ENCODE measurements at places on chromosomes 5 and 9.

DNA sequence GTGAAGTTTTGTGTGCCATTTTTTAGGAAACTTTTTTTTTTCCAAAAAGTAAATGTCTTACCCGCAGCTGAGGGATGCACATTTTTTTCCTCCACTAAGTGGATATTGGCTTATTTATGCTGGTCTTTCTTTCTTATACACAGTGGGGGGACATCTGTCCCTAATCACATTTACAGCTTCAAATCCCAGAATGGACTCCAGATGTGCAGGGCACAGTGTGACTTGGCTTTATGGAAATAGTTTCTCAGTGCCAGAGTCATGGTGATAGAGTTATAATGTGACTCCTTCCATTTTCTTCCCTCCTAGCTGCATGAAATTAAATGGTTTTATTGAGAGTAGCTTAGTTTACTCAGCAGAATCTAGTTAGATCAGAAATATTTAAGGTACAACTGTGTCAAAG is 66.5 kb downstream of the SV2C start:
- no peak for DNase-seq

DNA sequence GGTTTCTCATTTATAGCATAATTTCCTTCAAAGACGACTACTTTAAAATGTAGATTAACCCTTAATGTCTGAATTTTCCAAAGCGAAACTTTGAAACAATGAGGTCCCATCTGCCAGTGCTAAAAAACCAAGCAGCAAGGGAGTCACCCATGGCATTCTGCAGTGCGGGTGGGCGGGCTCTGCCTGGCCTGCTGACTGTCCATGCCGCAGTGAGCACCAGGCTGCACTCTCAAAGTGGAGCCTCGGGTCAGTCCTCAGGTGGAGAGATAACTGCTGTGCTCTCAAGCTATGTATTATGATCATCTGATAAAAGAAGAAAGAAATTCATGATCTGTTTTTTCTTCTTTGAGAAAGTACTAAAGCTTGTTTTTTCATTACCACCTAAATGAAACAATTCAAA is 581.6 kb downstream of the CETN3 start:
- DNase-seq: no peak

- DNase-seq: no peak
Measured at GRCh38 chr5:6718161-6718681, 5.0 kb downstream of the TENT4A start.

GRCh38 chr5:141534492-141535213 is 45.8 kb downstream of the PCDHGC5 start:
- no peak for DNase-seq

DNA sequence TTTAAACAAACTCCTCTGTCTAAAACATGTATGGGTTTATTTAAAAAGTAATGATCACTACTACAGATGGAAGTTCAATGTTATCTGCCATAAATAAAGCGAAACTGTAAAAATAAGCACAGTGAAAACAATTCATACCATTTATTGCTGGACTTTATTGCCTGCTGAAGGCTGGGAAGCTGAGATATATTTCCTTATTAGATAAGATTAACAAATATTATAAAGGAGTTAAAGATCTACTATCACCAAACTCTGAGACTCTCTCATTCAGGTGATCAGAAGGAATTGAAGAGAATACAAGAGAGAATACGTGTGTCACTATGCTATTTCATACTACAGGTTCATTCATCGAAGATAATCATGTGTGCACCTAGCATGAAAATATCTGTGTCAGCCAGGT is 190.9 kb upstream of the ATP10B start:
- no peak for DNase-seq

DNA sequence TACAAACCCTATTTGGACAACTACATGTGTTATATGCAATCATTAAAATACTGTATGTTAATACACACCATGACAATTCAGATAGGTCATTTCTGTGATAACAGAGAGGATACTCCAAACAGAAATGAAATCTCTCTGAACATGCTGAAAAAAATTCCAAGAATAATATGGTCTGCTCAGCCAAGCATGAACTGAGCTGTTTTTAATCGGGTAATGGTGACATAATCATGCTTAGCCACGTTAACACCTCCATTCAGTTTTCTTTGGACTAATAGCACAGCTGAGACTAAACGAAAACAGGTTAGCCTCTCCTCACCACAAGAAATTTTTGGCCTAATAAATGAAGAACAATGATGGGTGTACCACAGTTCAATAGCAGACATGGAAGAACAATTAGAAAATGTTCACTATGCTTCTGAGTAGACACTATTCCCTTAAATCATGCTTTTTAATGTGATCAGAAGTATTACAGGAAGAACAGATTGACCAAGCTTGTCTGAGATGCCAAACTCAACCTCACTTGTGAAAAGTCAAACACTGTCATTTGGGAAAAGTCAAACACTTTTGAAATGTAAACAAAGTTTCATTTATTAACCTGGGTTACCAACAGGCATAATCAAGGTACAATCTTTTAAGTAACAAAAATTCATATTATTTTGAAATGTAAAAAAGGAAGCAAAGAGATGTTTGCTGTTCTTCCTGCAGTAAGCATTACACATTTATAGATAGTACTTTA is 19.4 kb downstream of the RAB14 start:
- no peak for DNase-seq

GRCh38 chr9:14533867-14534640 is 159.2 kb downstream of the ZDHHC21 start:
- DNase-seq: no peak

GRCh38 chr5:60719329-60719728 is 19.4 kb upstream of the DEPDC1B start:
- DNase-seq: no peak

- no peak for DNase-seq
Measured at GRCh38 chr5:3122216-3122615, 370.7 kb upstream of the IRX2 start.

- DNase-seq: no peak
Measured at GRCh38 chr5:27241564-27242257, 203.3 kb upstream of the CDH9 start.

- no peak for DNase-seq
Measured at GRCh38 chr5:131965826-131966415, 20.5 kb upstream of the MEIKIN start.

- DNase-seq: no peak
Measured at GRCh38 chr5:57276353-57276752, 102.5 kb downstream of the GPBP1 start.

DNA sequence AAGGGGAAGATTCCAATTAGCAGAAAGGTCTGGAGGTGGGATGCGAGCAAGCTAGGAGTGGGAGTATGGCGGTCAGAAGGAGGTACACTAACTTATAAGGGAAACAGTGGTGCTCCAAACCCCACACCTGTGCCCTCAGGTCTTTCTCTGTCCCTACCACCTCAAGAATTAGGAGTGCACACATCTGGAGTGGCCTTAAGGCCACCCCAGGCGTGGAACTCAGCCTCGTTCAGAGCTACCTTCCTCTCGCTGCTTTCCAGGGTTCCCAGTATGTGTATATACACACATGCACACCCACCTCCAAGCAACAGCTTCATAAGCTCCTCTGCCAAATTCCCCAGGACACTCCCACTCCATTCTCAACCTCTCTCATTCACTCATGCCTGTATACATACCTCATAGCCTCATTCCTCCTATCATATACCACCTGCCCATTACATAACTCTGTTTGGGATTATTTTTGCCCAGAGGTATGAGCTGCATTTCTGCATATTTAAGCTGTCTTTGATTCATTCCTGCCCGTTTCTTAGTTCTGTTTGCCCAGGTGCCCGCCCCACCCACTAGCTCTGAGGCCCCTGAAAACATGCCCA is 118.7 kb downstream of the PSD2 start:
- no peak for DNase-seq

DNA sequence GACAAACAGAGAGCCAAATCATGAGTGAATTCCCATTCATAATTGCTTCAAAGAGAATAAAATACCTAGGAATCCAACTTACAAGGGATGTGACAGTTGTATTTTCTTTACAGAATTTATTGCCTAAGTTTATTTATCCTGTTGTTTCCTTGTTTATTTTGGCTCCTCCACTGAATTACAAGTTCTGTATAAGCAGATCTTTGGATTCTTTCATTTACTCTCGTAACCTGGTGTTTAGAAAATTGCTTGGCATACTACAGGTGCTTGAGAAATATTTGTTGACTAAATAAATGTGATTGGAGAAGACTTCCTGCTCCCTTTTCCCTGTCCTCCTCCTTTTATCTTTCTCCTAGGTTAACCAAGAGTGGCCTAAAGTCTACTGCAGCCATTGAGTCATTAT is 455.6 kb downstream of the TMEM38B start:
- no peak for DNase-seq

DNA sequence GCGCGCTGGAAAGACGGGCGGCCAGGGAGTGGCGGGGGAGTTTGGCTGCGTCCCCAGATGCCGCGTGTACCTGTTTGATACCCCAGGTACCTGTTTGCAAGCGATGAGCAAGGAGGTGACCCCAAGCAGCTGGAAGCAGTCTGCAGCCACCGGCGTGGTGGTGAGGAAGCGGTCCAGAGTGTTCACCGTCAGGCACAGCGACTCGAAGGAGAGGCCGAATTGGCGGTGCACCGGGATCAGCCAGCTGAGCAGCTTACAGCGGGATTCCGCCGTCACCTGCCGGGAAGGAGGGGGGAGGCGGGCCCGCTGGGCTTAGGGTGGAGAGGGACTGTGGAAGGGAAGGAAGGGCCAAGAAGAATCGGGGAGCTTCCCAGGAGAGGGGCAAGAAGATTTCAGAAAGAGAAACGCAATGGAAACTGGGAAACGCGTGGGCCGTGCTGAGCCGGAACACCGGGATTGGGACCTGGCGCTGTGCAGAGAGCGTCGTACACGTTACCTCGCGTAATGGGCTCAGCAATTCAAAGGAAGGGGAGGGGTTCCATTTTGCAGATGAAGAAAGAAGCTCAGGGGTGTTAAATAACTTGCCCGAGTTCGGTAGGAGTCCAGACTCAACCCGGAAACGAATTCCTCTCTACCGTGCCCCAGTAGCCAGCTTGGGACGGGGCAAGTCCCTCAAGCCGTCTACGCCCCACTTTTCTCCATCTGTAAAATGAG is 980 bp downstream of the CCNO start:
- no peak for DNase-seq

DNA sequence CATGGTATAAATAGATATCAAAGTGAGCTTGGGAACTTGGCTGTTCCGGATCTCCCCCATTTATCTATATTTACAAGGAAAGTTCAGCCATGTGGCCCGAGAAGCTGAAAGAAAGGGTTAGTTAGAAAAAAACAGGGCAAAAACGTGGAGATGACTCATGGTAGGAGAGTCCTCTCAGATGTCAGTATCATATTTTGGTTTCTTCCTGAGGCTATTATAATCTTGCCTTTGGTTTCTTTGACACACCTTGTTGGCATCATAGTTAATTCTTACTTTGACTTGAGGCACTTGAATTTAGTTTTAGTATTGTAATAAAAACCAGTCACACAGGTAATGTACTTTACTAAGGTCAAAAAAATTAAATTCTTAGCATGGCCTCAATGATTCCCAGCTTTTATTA is 59.9 kb downstream of the GABRA6 start:
- DNase-seq: no peak

DNA sequence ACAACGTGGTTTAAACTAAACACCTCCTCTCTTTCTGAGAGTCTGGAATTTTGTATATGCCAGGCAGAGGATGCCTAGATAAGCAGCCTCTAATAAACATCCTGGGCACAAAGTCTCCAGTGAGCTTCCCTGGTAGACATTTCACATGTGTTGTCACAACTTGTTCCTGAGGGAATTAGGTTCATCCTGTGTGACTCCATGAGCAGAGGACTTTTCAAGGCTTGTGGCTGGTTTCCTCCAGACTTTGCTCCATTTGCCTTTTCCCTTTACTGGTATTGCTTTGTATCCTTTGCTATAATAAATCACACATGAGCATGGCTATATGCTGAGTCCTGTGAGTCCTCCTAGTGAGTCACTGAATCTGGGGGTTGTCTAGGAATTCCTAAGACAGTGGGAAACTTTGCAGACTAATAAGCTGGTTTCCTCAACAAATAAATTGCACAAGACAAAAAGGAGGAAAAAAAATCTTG is 77.4 kb downstream of the NR2F1-AS1 start:
- DNase-seq: no peak

DNA sequence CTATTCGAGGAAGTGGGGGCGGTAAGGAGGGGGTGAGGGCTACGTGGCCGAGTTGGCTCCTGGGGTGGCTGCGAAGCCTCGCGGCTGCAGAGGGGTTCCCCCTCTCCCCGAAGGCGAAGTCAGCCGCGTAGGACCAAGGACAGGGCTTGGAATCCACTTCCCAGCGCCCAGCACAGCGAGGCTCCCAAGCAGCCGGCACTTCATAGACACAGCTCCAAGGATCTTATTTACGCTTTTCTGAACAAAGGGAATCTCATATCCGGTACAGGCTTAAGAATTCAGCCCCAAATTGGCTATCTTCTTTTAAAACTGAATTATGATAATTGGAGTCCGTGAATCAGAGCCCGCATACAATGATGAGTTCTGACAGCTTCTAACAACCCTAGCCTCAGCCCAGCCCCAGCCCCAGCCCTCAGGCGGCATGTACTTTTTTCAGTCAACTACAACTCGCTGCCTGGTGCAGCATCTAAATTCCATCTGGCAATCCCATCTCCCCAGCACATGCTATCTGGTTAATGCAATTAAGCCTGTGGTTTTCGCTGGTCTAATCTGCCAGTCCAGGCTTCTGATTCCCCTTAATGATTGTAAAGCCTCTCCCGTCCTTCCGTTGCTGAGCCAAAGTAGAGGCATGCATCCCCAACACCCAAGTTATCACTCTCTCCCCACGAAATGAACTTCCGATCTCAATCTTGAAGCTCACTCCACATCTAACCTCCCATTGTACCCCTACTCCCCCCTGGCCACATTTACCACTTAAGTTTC is 1.0 kb downstream of the ELAVL2 start:
- no peak for DNase-seq

- DNase-seq: no peak
Measured at GRCh38 chr9:98575379-98576346, 133.1 kb downstream of the GABBR2 start.

DNA sequence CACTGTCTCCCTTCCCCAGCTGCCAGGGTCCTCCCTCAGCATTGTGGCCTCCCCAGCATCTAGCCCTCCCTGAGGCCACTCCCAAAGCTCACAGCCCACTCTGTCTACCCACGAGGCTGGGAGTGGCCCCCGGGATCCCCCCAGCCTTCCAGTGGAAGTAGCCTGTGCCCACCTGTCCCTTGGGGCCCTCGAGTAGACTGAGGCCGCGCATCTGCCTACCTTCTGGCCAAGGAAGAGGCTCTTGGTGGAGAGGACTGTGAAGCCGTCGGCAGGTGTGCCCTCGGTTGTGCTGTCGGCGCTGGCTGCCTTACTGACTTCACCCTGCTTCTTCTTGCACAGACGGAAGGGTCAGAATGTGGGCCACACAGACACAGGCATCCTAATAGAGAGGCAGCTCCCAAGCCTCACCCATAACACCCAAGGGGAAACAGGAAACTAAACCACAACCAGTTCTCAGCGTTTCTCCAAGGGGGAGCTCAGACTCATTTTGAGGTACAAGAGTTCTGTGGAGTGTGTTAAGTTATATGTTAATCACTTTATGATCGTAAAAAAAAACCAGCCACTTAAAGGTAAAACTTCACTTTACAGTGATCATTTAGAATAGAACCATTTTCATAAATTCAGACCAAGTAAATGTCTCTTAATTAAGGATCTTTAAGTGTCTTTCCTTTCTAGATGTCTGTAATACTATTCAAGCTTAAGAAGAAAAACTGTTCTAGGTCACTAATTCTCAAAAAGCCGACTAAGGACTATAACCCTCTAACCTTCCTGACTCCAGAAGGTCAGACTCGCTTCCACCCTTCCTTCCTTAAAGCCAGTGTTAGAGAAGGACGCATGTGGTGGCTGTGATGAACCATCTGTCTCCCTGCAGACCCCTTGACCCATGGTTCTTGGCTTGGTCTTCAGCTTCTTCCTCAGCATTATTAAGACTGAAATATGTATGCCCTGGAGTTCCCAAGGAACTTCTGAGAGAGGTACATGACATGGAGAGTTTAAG is 38.5 kb downstream of the MACROH2A1 start:
- no peak for DNase-seq

GRCh38 chr5:56523790-56524575 is 290.9 kb upstream of the ANKRD55 start:
- no peak for DNase-seq
